Endothelial cell of coronary artery (primary cell): ENCODE measurements at places on chromosomes 1 and 21. TPM values are rescaled to one million over a fixed set of nuclear protein-coding genes. Genes with fewer than 3 reads are reported as not detected.

Gene SYF2
- total RNA-seq = 34.7 and 36.5 TPM in 2 replicates

Gene LRRIQ3
- 0.09 and 0.63 TPM in 2 replicates for total RNA-seq

Gene SELL
- total RNA-seq = 0.56 and 2.1 TPM in 2 replicates

Gene ZFP69B
- 2.7 and 3.2 TPM in 2 replicates for total RNA-seq

Gene MRPL9
- total RNA-seq = 117 and 147 TPM in 2 replicates

Gene HCRTR1
- 0.28 and 0.54 TPM in 2 replicates for total RNA-seq

Gene MOB3C
- total RNA-seq = 7.8 and 8.7 TPM in 2 replicates

Gene MRPS21
- total RNA-seq = 58.5 and 68.8 TPM in 2 replicates

Gene OR2M3
- not detected in 2 replicates for total RNA-seq

Gene SEMA6C
- 8.9 and 11.3 TPM in 2 replicates for total RNA-seq

Gene MATN1
- total RNA-seq = not detected in 2 replicates

Gene GJA9
- total RNA-seq = not detected in 2 replicates

Gene CFAP107
- not detected in 2 replicates for total RNA-seq

Gene PLA2G2C
- total RNA-seq = not detected in 2 replicates

Gene FAM72D
- 0.94 and 1.3 TPM in 2 replicates for total RNA-seq

Gene PRKAA2
- 3.0 and 3.1 TPM in 2 replicates for total RNA-seq

Gene MAP10
- 0.72 and 1.9 TPM in 2 replicates for total RNA-seq

Gene ACKR1
- 0.18 and 0.75 TPM in 2 replicates for total RNA-seq

Gene EFNA1
- 62.8 and 82.9 TPM in 2 replicates for total RNA-seq

Gene CHML
- 13.7 and 14.0 TPM in 2 replicates for total RNA-seq

Gene TCEA3
- 0.18 and 1.0 TPM in 2 replicates for total RNA-seq

Gene EPRS1
- total RNA-seq = 128 and 155 TPM in 2 replicates

Gene TNNT2
- total RNA-seq = not detected in 2 replicates

Gene SLAMF8
- not detected in 2 replicates for total RNA-seq

Gene SLC45A1
- total RNA-seq = 0.54 and 1.5 TPM in 2 replicates

Gene ASCL5
- total RNA-seq = not detected in 2 replicates

Gene BCAN
- total RNA-seq = not detected in 2 replicates

Gene EPS15
- total RNA-seq = 30.2 and 43.7 TPM in 2 replicates

Gene RNF186
- total RNA-seq = not detected in 2 replicates

Gene CLEC20A
- not detected in 2 replicates for total RNA-seq

Gene PERM1
- total RNA-seq = 0.09 TPM in 1 of 2 replicates, not detected in the other

Gene FOXO6
- total RNA-seq = 0.18 and 0.19 TPM in 2 replicates

Gene HTR1D
- 0.09 and 1.5 TPM in 2 replicates for total RNA-seq

Gene FCRL4
- not detected in 2 replicates for total RNA-seq

Gene FCGR3B
- total RNA-seq = 0.19 TPM in 1 of 2 replicates, not detected in the other

Gene APP
- 1,032 and 1,800 TPM in 2 replicates for total RNA-seq

Gene SPRR2E
- not detected in 2 replicates for total RNA-seq

Gene FGR
- total RNA-seq = under 0.01 and 0.19 TPM in 2 replicates

Gene PCAT6
- not detected in 2 replicates for total RNA-seq

Gene CACNA1S
- total RNA-seq = not detected in 2 replicates

Gene TRIM58
- total RNA-seq = under 0.01 and 0.09 TPM in 2 replicates

Gene SYT14
- total RNA-seq = 0.09 and 2.4 TPM in 2 replicates

Gene IVL
- total RNA-seq = not detected in 2 replicates

Gene OR2L8
- not detected in 2 replicates for total RNA-seq
